ENCODE measurements at places on chromosomes 7 and 10.

GRCh38 chr7:30214651-30215137, 69.7 kb upstream of the ZNRF2 start:
- DNase-seq = no peak

DNA sequence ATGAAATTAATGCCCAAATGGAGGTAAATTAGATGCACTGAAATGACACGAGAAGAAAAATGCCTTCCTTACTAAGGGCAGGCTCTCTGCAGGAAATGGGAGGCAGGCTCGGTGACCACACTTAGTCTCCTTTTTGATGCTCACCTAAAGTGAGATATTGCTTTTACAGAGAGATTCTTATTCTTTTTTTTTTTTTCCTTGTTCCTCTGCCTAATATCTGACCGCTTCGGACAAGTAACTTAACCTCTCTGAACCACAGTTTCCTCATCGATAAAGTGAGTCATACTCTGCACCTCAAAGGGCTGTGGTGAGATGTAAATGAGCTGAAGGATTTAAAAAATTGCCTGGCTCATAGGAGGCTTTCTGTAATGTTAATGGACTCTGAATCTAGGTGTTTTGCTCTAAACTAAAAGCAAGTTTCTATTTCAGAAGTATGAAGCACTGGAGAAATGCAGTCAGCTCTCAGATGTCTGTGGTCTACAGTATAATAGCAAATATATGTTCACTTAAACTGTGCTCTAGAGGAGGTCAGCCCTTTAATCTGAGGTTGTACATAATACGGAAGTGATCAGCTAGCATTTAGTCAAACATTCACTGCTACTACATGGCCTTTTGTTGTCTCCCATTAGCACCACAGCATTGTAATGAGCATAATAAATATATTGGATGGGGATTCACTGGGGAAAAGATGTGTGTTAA, 23.2 kb downstream of the NKX2-3 start:
- no peak for DNase-seq

- peak; percentile 90 for DNase-seq
These were observed 53.6 kb upstream of the TMEM72 start for GRCh38 chr10:44857363-44858016.

- no peak for DNase-seq
These were observed 26.7 kb downstream of the CFAP58 start for GRCh38 chr10:104380336-104380735.

GRCh38 chr7:17524746-17525145, 226.3 kb downstream of the AHR start:
- DNase-seq = no peak

DNA sequence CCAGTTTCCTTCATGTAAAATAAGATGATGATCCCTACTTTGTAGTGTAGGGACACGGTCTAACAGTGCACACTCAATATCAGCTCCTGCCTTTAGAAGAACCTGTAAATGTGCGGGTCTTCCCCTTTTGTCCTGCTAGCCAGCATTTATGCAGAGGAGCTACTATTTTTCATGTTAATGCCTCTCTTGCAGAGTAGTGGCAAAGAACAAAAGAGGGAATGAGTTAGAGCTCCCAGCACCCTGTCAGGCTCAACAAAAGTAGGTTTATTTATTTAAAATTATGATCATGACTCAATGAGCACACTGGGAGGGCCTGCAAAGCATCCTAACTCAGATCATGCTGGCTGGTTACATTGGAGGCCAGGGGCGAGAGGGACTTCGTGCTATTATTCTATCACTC, 414.5 kb upstream of the COBL start:
- no peak for DNase-seq

GRCh38 chr10:83666762-83667161, 472.5 kb upstream of the GHITM start:
- no peak for DNase-seq

GRCh38 chr7:102107474-102108104, 179.1 kb upstream of the SH2B2 start:
- DNase-seq = no peak

DNA sequence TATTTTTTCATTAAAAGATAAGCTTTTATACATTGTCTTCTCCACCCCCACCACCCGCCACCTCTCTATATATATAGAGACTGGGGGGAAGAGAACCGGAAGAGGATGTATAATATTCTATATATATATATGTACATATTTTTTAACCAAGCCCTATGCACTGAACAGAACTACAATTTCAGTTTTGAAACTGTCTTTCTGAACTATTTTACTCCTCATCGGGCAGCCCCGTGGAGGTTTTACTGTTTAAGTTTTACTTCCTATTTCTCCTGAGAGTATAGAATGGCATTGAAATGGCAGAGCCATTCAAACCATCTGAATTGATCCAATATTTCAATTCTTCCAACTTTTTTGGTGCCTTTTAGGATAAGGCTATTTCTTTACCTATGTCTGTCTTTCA, 1047.1 kb downstream of the NRG3 start:
- DNase-seq = no peak

- DNase-seq = peak; percentile 3
These were observed 499.6 kb upstream of the LRRN3 start for GRCh38 chr7:110591341-110591740.
